Astrocyte (in vitro differentiated cells and primary cell): ENCODE measurements at places on chromosomes 1 and 21. TPM values are rescaled to one million over a fixed set of nuclear protein-coding genes. Genes with fewer than 3 reads are reported as not detected.

The IFNLR1 gene
- total RNA-seq, result 0.94 and 1.5 TPM in 2 replicates

The WNT4 gene
- total RNA-seq, result 0.91 and 1.2 TPM in 2 replicates

The DEPDC1 gene
- total RNA-seq, result 2.0 and 2.6 TPM in 2 replicates

The ADORA3 gene
- total RNA-seq, result not detected in 2 replicates

The DISP1 gene
- 4.1 and 4.8 TPM in 2 replicates for total RNA-seq

The CELSR2 gene
- 8.5 and 10.0 TPM in 2 replicates for total RNA-seq

The ALPL gene
- 24.3 and 45.4 TPM in 2 replicates for total RNA-seq

The ZNF436 gene
- 12.2 and 13.0 TPM in 2 replicates for total RNA-seq

The SHE gene
- not detected in 2 replicates for total RNA-seq

The NUDC gene
- total RNA-seq, result 70.2 and 71.6 TPM in 2 replicates

The TSPEAR gene
- not detected in 2 replicates for total RNA-seq

The FHAD1 gene
- 0.25 TPM in 1 of 2 replicates, not detected in the other for total RNA-seq

The S100A4 gene
- total RNA-seq, result 58.5 and 69.3 TPM in 2 replicates

The PDC gene
- not detected in 2 replicates for total RNA-seq
